CMK (cell line): ENCODE measurements at places on chromosomes 5 and 9.

DNA sequence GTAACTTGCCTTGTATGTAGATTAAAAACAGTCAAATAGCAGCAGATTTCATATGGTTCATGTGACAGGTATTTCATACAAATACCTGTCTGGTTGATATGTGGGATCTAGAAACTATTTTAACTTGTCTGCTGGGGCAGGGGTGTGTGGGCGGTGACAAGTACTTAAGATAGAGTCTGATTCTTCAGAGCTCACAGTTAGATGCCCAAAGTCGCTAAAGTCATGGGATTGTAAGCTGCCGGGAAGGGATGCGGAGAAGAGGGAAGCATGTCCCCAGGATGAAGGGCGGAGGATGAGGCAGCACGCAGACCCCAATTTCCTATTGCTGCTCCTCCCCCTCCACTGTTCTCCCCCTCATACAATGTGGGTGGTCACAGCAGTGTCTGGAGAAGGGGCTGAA, 13.3 kb downstream of the ANXA6 start:
- no peak for DNase-seq

DNA sequence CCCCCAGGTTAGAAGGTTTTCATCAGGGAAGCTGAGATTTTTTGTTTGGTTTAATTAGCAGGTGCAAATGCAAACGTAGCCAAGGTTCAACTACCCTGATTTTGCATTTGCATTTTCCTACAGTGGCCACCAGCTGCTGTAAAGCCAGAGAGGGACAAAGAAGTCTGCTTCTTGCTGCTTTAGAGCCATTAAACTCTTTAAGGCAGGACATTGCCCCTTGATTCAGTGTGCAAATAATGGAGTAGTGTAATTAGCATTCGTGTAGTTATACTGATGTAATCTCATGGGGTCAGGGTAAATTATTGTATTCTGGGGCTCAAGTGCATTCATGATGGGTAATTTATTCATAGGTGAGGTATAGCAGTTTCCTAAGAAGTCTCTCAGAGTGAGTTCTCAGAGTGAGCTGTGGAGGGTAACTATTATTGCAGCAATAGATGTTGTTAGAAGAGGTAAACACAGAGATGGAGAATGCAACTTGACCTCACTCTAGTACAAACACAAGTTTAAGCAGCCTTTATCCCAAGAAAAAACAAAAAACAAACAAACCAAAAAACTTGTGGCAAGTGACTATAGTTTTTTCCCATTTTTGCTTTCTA, 526.5 kb downstream of the KIF4B start:
- DNase-seq, result no peak

DNA sequence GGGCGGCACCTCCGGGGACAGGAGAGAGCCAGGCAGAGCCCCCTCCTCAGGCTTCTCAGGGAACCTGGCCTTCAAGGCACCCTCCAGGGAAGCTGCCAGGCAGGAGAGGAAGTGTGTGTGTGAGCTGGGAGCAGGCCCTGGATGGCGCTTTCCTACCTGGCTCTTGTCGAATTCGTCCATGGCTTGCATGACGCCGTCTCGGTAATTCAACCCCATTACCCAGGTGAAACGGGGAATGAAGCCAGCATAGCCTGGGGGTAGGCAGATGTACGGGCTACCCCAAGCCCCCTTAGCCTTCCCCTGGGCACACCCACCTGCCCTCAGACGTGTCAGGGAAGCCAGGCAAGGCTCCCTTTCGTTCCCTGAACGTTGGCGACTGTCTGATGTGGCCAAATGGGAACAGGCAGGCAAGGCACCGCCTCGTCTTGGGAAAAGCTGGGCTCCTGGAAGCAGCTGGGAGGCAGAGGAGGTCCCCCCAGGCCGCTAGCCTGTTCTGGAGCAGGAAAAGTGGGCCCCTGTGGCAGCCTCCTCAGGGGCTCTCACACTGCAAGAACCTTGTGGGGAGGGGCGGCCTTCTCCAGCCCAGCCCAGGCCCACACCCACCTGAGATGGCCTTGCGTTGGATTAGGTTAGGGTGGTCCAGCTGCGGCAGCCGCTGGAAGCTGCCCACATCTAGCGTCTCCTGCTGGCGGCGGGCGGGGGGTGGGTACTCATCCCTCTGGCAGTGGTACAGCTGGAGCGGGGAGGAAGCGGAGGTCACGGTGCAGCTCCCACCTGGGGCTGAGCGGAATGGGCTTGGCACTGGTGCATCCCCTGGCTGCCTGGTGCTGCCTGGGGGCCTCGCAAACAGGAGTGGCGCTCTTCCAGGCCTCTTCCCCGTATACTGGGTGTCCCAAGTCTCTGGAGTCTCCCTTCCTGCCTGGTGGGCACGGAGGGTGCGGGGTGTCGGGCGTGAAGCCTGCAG, 3.7 kb downstream of the TUBB4B start:
- DNase-seq, result no peak

GRCh38 chr5:89560696-89561095, 677.7 kb upstream of the MEF2C start:
- DNase-seq, result no peak

DNA sequence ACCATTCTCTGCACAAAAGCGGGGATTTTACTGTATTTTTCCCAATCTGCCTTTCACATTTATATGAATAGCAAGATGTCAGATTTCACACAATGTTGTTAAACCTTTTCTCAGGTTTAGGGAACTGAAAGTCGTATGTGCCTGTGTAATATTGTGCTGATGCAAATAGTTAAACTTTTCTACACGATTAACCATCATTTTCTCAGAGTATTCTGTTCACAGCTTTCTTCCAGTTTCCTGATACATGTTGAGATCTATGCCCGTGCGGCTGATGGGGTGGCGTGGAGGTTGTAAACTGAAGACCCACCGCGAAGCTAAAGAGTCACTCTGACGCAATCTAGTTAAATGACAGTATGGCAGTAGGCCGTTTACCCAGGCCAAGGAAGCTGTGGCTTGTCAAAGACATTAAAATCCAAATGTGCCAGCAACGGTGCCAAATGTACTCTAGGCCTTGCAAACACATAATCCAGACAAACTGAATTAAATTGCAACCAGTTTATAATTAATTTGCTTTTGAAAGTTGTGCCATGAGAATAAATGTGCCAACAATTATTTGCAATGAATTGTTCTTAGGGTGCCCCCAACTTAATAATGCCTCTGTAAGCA, 145.7 kb downstream of the EBF1 start:
- no peak for DNase-seq

GRCh38 chr5:32083981-32084430, 90.1 kb downstream of the GOLPH3 start:
- DNase-seq, result no peak

GRCh38 chr9:69946800-69947437, 96.7 kb upstream of the MAMDC2 start:
- DNase-seq, result no peak

GRCh38 chr9:36941441-36941840, 92.6 kb downstream of the PAX5 start:
- DNase-seq, result no peak
